CD4-positive, alpha-beta T cell treated with Interleukin-1 beta for 1 hour (primary cell): ENCODE measurements at places on chromosomes 6 and 20.

- no peak for DNase-seq
Measured at GRCh38 chr6:111845441-111845871, 27.8 kb downstream of the FYN start.

DNA sequence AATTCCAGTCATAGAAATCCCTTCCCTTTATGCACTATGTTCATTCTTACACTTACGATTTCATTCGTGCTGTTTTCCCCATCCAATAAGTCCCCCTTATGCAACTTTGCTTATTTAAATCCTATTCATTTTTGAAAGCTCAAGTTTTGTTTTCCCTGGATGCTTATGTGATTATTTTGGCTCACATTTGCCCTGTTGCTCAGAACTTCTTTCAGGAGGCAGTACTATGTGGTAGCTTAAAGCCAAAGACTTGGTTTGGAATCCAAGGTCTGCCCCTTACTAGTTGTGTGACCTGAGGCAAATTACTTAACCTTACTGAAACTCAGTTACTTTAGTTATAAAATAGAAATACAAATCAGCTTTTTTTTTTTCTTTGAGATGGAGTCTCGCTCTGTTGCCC lies 59.6 kb downstream of the MOXD1 start:
- no peak for DNase-seq

GRCh38 chr6:135527116-135527959 lies 29.8 kb upstream of the AHI1 start:
- DNase-seq: no peak

DNA sequence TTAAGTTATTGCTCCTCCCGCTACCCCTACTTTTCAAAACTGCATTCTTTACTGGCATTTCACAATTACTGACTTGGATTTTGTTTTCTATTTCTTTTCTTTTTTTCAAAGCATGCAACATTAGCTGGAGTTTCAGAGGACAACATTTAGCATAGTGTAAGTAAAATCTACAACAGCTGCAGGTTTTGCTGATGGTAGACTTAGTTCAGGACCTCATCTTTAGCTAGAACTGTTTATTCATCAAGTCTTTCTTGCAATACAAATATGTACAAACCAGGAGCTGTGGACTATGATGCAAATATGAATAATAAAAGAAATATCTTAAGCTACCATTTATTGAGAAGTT lies 728 bp upstream of the CEP162 start:
- no peak for DNase-seq

- no peak for DNase-seq
Measured at GRCh38 chr20:16707674-16708073, 22.2 kb upstream of the SNRPB2 start.

GRCh38 chr6:166465671-166466087 lies 82.9 kb upstream of the MPC1 start:
- no peak for DNase-seq

- DNase-seq: no peak
Measured at GRCh38 chr20:48054051-48054450, 268.8 kb upstream of the SULF2 start.
